Articular chondrocyte of knee joint (primary cell): ENCODE measurements at places on chromosomes 13 and 19. TPM values are rescaled to one million over a fixed set of nuclear protein-coding genes. Genes with fewer than 3 reads are reported as not detected.

The LHB gene
- total RNA-seq = not detected in 2 replicates

The BEST2 gene
- total RNA-seq = not detected in 2 replicates

The ACP7 gene
- not detected in 2 replicates for total RNA-seq

The MCEMP1 gene
- not detected in 2 replicates for total RNA-seq

The DYRK1B gene
- 9.5 and 13.5 TPM in 2 replicates for total RNA-seq

The MADCAM1 gene
- total RNA-seq = 0.11 and 0.13 TPM in 2 replicates

The RNF225 gene
- total RNA-seq = 0.13 TPM in 1 of 2 replicates, not detected in the other

The IRGC gene
- total RNA-seq = not detected in 2 replicates

The SLC1A6 gene
- not detected in 2 replicates for total RNA-seq

The SSC5D gene
- total RNA-seq = 23.4 and 33.8 TPM in 2 replicates

The NALCN gene
- total RNA-seq = 1.3 and 2.7 TPM in 2 replicates

The ZNF560 gene
- 0.39 and 1.4 TPM in 2 replicates for total RNA-seq

The SEMA6B gene
- total RNA-seq = 0.43 and 1.7 TPM in 2 replicates

The ZNF625 gene
- total RNA-seq = 12.9 and 18.2 TPM in 2 replicates

The ZNF491 gene
- total RNA-seq = 5.6 and 7.5 TPM in 2 replicates

The CEACAM7 gene
- not detected in 2 replicates for total RNA-seq

The ZNF180 gene
- 7.6 and 10.4 TPM in 2 replicates for total RNA-seq

The CLDN10 gene
- not detected in 2 replicates for total RNA-seq

The PCP2 gene
- total RNA-seq = not detected in 2 replicates

The KIR2DL4 gene
- not detected in 2 replicates for total RNA-seq

The SDHAF1 gene
- total RNA-seq = 16.9 and 17.0 TPM in 2 replicates

The SOX21 gene
- not detected in 2 replicates for total RNA-seq

The DCT gene
- total RNA-seq = 0.13 and 0.54 TPM in 2 replicates

The CPT1C gene
- total RNA-seq = 16.8 and 21.6 TPM in 2 replicates

The SPIB gene
- total RNA-seq = not detected in 2 replicates

The CYP4F8 gene
- not detected in 2 replicates for total RNA-seq

The SIX5 gene
- total RNA-seq = 7.9 and 8.0 TPM in 2 replicates

The ERICH6B gene
- total RNA-seq = not detected in 2 replicates

The KHSRP gene
- 65.1 and 85.7 TPM in 2 replicates for total RNA-seq

The TMEM238 gene
- not detected in 2 replicates for total RNA-seq

The ZNF57 gene
- 4.2 and 4.9 TPM in 2 replicates for total RNA-seq

The ZC3H4 gene
- 18.1 and 18.7 TPM in 2 replicates for total RNA-seq

The DNAJC3 gene
- 104 and 106 TPM in 2 replicates for total RNA-seq

The MVB12A gene
- total RNA-seq = 24.5 and 42.3 TPM in 2 replicates

The MYO1F gene
- total RNA-seq = 0.22 and 0.26 TPM in 2 replicates

The ALDH16A1 gene
- total RNA-seq = 19.7 and 22.1 TPM in 2 replicates

The MUC16 gene
- not detected in 2 replicates for total RNA-seq

The AZU1 gene
- not detected in 2 replicates for total RNA-seq

The EXOC3L2 gene
- under 0.01 TPM in 1 of 2 replicates, not detected in the other for total RNA-seq

The SIGLEC9 gene
- total RNA-seq = not detected in 2 replicates

The TMPRSS9 gene
- total RNA-seq = not detected in 2 replicates

The KLF2 gene
- 12.5 and 20.1 TPM in 2 replicates for total RNA-seq

The TMC4 gene
- total RNA-seq = 1.0 TPM in 1 of 2 replicates, not detected in the other

The CEACAM19 gene
- total RNA-seq = 2.2 and 3.1 TPM in 2 replicates

The LILRA1 gene
- not detected in 2 replicates for total RNA-seq

The CDC42EP5 gene
- total RNA-seq = 26.3 and 29.1 TPM in 2 replicates

The ZNF723 gene
- total RNA-seq = not detected in 2 replicates

The IGFL3 gene
- total RNA-seq = not detected in 2 replicates

The ZNF836 gene
- total RNA-seq = 13.6 and 13.9 TPM in 2 replicates

The CBARP gene
- 2.0 and 3.6 TPM in 2 replicates for total RNA-seq

The VSTM2B gene
- total RNA-seq = not detected in 2 replicates

The CACNA1A gene
- 9.1 and 29.4 TPM in 2 replicates for total RNA-seq

The OR10H1 gene
- total RNA-seq = not detected in 2 replicates

The ETV2 gene
- total RNA-seq = 0.13 and 0.32 TPM in 2 replicates

The LRG1 gene
- not detected in 2 replicates for total RNA-seq
